ENCODE measurements at places on chromosomes 16 and 17.

- DNase-seq: no peak
Measured at GRCh38 chr17:49951362-49952082, 17.5 kb upstream of the DLX4 start.

GRCh38 chr16:35754391-35755369, 2295.3 kb downstream of the TP53TG3F start:
- no peak for DNase-seq

DNA sequence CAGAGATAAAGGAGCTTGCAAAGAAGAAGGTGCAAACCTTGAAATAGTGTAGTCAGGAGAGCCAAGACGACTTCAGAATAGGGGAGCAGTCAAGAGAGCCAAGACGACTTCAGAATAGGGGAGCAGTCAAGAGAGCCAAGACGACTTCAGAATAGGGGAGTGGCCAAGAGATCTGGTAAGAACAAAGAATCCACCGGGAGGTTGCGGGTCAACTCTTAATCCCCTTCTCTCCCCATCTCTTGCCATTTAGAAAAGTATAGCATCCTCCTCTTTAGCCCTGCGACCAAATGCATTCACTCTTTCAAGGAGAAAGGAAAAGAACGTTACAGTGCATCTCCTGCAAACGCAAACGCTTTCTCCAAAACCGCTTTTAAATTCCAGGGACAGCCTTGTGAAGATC, 713 bp downstream of the KNOP1 start:
- DNase-seq: no peak

DNA sequence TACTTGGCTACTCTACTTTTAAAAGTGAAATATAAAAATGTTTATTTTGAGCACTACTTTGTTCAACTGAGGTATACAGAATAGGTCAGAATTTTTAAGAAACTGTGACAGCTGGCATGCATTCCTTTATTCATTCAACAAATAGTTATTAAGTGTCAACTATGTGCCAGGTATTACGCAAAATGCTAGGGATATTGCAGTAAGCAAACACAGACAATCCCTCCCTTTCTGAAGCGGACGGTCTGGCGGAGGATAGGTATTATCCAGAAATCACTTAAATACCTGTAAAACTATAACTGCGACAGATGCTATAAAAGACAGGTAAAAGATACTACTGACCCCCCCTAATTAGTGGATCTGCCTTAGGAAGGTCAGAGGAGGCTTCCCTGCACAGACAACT, 26.1 kb downstream of the METTL16 start:
- DNase-seq: no peak

- DNase-seq: no peak
Measured at GRCh38 chr16:27025581-27025980, 41.1 kb upstream of the C16orf82 start.

DNA sequence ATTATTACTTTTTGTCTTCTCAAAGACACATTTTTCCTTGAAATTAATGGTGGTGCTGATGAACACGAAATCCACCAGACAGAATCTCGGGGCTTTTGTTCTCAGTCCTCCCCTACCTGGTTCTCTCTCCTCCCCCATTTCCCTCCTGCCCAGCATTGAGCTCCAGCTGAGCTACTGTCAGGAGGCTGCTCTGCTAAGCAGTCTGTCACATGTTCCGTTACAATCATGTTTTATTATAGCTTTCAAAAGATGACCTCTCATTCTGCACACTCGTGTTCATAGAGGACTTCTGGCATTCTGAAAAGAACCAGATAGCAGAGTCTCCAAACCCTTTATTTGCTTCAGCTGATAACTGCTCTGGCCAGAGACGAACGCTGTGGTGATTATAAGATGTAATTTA, 732.5 kb upstream of the RBFOX1 start:
- DNase-seq: no peak

- no peak for DNase-seq
Measured at GRCh38 chr17:59327981-59328290, 3.5 kb upstream of the YPEL2 start.

DNA sequence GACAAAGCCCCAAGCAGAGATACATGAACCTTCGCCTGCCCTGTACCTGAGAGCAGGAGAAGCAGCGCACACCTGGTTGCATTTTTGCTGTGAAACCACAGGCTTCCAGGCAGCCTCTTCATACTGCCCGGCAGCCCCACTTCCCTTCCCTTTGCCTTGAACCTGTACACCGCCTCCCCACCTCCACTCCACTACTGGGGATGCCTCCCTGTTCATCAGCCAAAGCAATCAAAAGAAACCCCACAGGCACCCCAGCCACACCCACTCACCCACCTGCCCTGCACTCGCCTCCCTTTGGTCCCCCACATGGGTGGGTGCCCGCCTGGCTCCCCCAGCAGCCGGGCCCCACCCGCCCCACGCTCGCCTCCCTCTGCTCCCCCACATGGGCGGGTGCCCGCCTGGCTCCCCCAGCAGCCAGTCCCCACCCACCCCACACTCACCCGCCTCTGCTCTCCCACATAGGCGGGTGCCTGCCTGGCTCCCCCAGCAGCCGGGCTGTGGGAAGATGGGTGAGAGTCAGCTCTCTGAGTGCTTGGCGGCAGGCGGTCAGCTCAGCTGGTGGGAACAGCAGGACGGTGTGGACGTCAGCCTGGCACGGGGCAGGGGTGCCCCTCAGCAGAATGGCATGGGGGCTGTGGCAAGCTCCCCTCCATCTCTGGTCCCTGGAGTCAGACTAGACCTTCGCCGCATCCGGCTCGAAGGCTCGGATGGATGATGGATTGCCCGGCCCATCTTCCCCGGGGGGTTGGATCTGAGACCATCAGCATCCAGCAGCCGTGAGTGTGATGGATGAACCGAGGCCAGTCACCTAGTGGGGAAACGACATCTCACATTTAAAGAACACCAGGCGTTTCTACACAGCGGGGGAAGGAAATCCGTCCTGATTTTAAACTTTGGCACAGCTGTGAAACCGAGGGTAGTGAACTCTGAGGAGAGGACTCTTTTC, 135.6 kb downstream of the BANP start:
- DNase-seq: no peak

DNA sequence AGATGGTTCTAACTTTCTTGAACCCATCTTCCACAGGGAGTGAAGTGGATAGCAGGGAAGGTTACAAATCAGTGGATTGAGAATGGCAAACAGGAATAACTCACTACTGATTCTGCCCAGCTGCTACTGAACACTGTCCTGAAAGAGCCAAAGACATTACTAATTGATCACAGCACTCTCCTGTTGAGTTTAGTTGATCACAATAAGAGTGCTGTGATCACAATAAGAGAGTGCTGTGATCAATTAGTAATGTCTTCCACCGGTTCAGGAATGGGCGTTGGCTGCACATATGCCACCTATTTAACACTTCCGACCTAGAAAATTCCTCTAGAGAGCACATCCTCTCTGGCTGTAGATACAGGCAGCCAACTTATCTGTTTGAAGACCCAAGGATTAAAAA, 11.4 kb downstream of the CFAP97D1 start:
- no peak for DNase-seq

DNA sequence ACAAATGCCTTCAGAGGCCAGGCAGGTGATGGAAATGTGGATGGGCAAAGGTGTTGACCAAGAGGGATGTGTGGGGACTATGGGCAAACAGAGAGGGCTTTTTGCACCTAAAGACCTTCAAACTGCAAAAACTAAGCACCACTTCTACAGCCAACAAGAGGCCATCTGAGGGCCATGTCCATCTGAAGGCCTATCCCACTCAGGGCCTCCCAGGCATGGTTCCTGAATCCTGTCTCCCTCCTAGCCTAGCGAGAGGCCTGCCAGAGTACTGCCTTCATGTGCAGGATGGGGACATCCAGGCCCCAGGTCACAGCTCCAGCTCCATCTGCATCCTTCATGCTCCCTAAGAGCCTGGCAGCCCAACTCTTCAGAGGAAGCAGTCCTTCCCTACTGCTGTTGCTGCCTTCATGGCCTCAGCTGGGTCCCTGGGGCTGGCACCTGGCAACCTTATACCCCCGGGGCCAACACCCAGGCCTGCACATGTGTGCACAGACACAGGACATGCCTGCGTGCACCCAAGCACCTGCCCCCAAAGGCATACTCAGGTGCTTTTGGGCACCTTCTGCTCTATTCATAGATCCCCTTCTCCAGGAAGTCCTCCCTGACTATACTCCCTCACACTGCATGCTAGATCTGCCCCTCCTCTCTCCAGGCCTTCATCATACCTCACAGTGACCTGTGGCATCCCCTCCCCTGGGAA, 95.2 kb downstream of the C16orf78 start:
- no peak for DNase-seq

DNA sequence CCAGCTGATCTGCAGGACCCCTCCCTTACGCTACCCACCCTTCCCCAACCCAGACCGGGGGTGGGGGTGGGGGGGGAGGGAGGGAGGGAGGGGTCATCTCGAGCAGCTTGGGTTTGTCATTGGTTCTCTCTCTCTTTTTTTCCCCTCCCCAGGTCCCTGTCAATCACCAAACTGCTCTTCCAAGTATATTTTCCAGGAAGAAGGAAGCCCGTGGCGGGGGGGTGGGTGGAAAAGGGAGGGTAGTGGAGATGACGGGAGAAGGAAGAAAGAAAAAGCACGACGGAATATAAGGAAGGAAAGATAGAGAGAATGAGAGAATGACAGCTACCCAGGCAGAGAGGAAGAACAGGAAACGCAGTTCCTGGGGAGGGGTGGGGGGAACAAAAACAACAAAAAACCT, 17.9 kb downstream of the SALL1 start:
- no peak for DNase-seq
